ENCODE measurements at places on chromosomes 5 and 9.
A peak's percentile ranks its signal among the peaks of the same experiment; 100 is the strongest.

- no peak for DNase-seq
These were observed 46.1 kb downstream of the PTTG1 start for GRCh38 chr5:160467555-160468362.

DNA sequence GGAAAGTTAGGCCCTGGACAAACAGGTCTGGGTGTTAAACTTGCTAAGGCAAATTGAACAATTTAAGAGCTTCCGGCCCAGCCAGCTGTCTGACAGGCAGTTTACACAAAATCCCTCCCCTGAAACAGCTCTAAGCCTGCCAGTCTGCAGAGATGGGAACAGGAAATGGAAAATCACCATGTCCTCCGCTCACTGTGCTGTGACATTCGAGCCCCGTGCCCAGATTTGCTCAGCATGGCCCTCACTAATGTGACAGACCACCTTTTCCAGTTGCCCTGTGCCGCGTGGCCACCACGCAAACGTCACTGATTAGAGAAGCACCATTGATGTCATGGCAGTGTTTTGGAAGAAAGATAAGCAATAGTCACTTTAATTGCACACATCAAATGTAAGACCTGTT lies 41.0 kb downstream of the CCNJL start:
- no peak for DNase-seq

- DNase-seq: no peak
These were observed 147.5 kb downstream of the PAM start for GRCh38 chr5:102902647-102903046.

GRCh38 chr5:10934783-10935355 lies 173.8 kb upstream of the DAP start:
- DNase-seq: no peak

DNA sequence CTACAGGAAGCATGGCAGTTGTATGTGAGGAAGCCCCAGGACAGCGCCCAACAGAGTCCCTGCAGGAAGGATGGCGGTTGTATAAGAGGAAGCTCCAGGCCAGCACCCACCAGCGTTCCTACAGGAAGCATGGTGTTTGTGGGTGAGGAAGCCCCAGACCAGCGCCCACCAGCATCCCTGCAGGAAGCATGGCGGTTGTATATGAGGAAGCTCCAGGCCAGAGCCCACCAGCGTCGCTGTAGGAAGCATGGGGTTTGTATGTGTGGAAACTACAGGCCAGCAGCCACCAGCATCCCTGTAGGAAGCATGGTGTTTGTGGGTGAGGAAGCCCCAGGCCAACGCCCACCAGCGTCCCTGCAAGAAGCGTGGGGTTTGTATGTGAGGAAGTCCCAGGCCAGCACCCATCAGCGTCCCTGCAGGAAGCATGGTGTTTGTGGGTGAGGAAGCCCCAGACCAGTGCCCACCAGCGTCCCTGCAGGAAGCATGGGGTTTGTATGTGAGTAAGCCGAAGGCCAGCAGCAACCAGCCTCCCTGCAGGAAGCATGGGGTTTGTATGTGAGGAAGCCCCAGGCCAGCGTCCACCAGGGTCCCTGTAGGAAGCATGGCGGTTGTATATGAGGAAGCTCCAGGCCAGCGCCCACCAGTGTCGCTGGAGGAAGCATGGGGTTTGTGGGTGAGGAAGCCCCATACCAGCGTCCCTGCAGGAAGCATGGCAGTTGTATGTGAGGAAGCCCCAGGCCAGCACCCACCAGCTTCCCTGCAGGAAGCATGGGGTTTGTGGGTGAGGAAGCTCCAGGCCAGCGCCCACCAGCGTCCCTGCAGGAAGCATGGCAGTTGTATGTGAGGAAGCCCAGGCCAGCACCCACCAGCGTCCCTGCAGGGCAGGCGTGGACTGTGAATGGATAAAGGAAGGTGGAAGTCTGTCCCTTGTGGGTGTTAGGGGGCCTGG lies 79.0 kb downstream of the DAP start:
- no peak for DNase-seq

DNA sequence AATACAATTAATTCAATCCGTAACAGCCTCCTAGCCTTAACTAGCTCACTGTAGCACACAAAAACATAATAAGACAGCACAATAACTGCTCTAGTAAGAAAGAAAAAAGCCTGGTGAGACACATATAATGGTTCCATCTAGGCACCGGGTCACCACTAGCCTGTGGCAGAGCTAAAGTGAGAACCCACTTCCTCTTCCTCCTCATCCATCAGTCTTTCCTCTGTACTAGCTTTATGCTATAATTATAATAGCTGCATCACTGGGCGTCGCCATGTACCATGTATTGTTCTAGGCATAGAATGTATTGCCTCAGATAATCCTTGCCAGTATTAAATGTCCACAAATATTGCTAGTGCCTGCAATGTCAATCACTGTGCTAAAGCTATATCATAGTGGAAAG lies 23.1 kb downstream of the ADRB2 start:
- no peak for DNase-seq

DNA sequence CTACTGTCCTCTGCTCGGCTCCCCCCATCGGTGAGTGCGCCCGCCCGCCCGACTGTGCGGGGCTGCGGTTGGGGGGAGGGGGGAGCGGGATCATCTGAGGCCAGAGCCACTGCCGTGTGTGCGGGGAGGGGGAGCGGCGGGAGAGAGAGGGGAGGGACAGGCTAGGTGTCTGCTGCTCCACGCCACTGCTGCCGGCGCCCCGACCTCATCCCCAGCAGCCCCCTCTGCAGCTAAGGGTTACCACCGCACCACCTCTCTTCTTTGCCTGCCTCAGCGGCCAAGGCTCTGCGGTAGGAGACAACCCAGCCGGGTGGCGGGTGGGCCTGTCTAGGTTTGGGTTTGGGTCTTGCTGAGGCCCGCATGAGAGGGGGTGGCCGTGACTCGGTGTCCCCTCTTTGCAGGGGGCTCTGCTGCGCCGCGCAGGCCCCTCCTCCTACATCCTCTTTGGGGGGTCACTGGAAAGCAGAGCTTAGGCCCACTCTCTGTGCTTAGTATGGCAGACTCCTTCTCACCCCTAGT lies 670 bp upstream of the PURA start:
- DNase-seq: no peak

DNA sequence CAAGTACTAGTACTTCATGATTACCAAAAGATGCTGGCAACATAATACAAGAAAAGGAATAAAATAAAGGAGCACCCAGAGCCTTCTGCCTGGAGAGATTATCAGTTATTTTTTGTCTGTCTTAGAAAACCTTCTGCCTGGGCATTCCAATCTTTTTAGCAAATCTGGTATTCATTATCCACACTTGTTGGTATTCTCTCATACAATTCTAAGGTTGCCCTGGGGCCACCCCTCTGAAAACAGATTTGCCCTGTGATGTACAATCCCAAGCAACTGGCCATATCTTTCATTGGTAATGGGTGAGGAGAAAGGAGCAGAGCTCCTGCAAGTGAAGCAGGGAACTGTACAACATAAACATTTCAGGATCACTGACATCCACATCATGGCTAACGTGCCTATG lies 47.8 kb downstream of the WDR41 start:
- DNase-seq: no peak

DNA sequence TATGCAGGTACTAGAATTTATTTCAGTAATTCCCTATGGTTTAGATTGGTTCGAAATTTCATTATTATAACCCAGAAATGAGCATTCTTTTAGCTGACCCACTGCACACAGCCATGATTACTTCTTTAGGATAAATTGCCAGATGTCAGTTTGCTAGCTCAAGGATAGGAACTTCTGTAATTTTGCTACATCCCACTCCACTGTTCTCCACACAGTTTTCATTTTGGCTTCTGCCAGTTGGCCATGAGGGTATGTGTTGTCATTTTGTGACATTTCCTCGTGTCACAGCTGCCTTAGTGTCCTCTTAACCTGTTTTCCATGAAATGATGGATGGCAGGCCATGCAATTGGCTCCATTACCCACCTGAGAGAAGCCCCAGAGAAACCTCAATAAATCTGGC lies 16.2 kb upstream of the LCP2 start:
- DNase-seq: no peak

DNA sequence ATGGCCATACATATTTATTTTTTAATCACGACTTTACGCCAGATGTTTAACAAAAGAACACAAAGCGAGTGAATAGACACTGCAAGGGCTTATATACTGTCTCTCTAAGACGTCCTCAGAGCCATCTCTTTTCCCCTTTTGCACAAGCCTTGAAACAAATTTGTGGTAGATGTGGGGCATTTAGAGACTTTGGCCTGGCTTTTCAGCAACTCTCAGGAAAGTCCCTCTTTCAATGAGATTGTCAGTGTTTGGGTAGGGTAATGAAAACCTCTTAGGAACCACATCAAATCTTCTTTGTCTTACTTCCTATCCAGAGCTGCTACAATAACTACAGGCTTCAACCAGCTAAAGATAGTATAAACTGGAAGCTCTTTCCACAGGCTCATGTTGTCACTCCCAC lies 380.0 kb downstream of the ANXA1 start:
- DNase-seq: no peak

DNA sequence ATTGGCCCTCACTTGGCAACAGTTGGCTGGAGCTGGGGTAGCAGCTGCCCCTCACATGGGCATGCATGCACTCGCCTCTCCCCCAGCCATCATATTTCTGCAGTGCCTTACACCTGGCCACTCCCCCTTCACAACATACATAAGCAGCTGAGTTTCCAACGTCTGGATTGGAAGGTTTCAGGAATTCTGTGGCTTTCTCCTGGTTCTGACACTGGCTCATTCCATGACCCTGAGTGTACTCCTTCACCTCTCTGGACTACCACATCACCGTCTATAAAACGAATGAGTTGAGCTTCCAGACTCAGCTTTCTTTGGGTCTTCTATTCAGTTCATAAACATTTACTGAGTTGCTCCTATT lies 84.3 kb downstream of the GALNT10 start:
- DNase-seq: no peak

GRCh38 chr5:32443541-32444430 lies 754 bp downstream of the ZFR start:
- peak; percentile 17 for DNase-seq

- DNase-seq: no peak
These were observed 16.0 kb upstream of the COL15A1 start for GRCh38 chr9:98927724-98928123.

DNA sequence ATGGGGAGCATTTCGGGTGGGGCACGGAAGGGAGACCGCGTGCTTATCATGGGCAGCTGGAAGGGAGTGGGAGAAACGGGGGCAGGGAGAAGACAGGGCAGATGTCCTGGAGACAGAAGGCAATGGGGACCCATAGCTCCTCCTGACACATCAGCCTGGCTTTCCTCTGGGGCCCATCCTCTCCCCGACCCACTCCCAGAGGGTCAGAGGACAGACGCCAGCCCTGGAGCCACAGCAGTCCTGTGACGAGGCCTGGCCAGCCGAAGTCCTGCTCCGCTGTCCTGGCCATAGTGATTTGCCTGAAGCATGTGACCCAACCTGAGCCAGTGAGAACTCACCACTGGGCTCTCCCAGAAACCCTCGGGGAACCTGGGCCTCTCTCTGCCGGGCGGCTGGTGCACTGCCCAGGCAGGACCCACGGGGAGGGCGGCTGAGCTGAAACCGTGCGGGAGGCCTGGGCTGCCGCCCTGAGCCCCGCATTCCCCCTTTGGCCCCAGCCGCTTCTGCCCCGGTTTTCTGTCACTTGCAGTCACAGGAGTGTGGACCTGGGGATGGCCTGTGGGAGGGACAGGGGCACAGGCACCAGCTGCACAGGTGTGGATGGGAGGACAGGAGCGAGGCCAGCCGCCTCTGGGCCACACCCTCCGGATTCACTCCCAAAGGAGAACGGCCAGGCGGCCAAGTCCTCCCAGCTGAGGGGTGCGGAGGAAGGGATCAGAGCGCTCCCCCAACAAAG lies 19.8 kb downstream of the ADAMTS2 start:
- no peak for DNase-seq

GRCh38 chr5:50947906-50948683 lies 281.7 kb downstream of the PARP8 start:
- no peak for DNase-seq

- no peak for DNase-seq
These were observed 86.2 kb upstream of the DHFR start for GRCh38 chr5:80740999-80741398.

DNA sequence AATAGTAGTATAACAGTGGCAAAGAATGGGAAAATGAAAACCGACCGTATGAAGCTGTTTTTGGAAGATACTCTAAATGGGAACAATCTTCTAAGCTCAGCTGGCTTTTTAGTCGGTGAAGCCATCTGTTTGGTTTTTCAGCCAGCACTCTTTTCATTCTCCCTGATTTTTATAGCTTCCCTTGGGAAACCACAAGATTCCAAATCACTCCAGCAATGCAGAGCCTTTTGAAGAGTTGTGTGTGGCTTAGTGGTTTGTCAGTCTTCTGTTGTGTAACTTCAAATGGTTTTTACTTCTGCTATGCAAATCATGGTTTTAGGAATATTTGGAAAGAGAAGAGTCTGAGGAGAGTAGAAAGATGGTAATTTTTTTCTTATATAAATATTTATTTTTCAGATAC lies 180.7 kb downstream of the KDM4C start:
- no peak for DNase-seq

GRCh38 chr5:60843386-60843935 lies 608 bp downstream of the ELOVL7 start:
- no peak for DNase-seq

- no peak for DNase-seq
These were observed 24.4 kb upstream of the LMX1B start for GRCh38 chr9:126589349-126589748.

GRCh38 chr5:143337946-143338345 lies 65.5 kb downstream of the NR3C1 start:
- no peak for DNase-seq

DNA sequence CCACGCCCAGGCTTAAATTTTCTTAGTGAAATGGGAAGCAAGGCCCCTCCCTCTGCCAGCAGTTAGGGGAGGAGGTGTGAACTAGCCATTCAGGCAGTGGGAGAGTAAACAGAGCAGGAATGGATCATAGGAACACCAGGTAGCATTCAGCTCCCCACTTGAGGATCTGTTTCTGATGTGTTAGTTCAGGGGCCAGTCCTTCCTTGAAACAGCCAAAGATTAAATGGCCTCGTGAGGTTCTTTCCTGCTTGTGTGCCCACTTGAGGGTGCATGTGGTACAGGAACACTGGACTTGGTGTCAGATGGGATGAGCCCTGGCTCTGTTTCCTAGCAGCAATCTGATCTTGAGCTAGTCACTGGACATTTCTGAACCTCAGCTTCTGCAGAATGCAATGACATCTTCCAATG lies 21.2 kb downstream of the FAXDC2 start:
- DNase-seq: peak; percentile 48

DNA sequence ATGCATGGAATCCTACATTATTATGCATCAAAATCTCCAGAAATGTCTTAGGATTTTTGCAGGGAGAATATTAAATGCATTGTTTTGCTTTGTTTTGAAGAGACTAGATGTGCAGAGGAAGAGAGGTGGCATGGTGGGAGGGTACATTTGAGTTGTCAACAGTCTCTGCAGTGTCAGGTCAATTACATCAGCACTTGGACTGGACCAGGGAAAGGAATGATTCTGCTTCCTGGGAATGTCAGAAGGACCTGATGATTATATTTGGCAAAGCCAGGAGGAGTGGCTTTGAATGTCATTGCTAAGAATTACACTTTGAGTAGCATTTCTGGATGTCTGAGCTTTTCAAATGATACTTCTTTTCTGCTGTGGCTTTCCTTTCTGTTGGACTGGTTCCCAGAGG lies 17.5 kb upstream of the TMEFF1 start:
- no peak for DNase-seq

- DNase-seq: no peak
These were observed 44.9 kb upstream of the MYO10 start for GRCh38 chr5:16980983-16981382.
